ENCODE measurements at places on chromosomes 13 and 19.

DNA sequence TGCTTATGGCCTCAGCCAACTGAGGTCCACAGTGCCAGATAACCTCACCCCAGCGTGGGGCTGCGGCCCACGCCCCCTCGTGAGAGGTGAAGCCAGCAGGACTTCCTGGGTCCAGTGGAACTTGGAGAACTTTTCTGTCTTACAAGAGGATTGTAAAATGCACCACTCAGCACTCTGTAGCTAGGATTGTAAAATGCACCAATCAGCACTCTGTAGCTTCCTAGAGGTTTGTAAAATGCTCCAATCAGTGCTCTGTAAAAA is 109.1 kb downstream of the AKAP11 start:
- no peak for DNase-seq

- no peak for DNase-seq
Measured at GRCh38 chr13:44652962-44653660, 77.0 kb upstream of the TSC22D1 start.

- DNase-seq, result no peak
Measured at GRCh38 chr13:50794226-50794625, 49.3 kb downstream of the DLEU7 start.

- DNase-seq, result no peak
Measured at GRCh38 chr19:1863328-1863637, at the start of gene KLF16. TSS of gene KLF16 (minus strand) at chr19:1863579. CDS start at chr19:1863497, 82 bp downstream.

DNA sequence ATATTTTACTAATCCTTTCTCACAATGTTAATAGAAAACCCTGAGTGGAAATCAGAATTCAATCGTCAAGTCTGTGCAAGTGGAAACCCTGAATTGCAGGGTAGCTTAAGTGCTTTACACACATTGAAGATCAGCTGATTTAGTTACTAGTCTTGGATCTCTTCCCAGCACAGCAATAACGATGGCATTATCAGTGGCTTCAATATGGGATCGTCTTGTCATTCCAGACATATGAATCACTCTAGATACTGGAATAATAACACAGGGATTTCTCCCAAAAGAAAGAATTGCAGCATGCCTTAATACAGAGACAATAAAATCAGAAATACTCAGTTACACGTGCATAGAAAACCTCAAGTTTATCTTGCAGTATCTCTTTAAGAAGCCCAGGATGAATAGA is 12.6 kb upstream of the METTL21C start:
- DNase-seq, result no peak

DNA sequence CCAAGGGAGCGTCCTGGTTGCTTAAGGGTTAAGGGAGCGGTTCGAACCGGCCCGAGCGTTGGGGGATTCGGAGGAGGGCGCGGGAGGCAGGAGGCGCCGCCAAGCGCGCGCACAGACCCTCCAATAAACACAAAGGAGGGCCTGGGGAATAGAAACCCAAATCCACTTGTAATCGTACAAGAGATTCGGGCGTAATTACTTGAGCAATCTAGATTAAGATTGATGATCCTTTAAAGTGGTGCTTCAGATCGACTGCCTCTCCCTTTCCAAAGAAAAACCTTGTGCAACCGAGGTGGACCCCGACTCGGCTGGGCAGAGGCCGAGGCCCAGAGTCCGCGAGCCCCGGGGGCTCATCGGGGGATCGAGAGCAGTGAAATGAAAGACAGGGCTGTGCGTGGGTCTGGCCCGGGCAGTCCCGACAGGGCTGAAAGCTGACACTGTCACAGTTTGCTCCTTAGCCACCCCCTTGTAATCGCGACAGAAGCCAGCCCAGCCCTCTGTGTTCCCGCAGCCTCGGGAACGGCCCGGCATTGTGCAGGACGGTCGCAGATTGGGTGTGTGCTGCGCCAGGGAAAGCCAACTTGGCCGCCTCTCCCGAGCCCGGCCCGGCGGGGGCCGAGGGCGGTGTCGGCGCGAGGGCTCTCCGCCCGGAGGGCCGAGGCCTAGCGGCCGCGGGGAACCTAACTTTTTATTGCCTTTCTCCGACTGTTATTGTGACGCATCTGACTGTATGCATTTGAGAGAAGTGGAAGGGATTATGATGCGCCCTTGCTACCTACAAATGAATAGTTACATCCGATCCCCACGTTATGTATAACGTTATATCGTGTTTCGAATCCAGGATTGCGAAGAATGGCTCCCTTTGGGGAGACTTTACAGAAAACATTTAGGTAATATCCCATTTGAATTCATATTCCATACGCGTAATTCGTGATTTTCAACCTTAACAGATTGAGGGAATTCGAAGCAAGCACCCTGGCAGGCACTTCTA is 5.5 kb downstream of the MAB21L1 start:
- DNase-seq, result no peak

GRCh38 chr19:15173746-15174404 is 26.9 kb downstream of the NOTCH3 start:
- DNase-seq, result no peak

DNA sequence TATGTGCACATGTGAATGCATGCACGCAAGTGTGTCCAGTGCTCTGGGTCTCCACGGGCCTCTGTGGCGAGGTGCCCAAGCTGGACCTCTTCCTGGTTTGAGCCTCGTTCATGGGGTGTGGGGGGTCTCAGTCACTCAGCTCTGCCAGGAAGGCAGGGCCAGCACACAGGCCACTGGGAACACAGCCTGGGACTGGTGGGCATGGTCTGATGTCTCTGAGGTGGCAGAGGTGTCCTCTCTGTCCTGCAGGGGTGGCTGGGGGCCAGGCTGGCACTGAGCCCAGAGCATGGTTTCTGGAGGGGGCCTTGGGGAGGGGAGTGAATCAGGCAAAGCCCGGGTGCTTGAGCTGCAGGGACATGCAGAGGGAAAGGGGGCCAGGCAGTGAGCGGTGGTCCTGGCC is 9.4 kb downstream of the LRP3 start:
- DNase-seq, result no peak

- no peak for DNase-seq
Measured at GRCh38 chr13:46404733-46405100, 17.7 kb upstream of the RUBCNL start.

DNA sequence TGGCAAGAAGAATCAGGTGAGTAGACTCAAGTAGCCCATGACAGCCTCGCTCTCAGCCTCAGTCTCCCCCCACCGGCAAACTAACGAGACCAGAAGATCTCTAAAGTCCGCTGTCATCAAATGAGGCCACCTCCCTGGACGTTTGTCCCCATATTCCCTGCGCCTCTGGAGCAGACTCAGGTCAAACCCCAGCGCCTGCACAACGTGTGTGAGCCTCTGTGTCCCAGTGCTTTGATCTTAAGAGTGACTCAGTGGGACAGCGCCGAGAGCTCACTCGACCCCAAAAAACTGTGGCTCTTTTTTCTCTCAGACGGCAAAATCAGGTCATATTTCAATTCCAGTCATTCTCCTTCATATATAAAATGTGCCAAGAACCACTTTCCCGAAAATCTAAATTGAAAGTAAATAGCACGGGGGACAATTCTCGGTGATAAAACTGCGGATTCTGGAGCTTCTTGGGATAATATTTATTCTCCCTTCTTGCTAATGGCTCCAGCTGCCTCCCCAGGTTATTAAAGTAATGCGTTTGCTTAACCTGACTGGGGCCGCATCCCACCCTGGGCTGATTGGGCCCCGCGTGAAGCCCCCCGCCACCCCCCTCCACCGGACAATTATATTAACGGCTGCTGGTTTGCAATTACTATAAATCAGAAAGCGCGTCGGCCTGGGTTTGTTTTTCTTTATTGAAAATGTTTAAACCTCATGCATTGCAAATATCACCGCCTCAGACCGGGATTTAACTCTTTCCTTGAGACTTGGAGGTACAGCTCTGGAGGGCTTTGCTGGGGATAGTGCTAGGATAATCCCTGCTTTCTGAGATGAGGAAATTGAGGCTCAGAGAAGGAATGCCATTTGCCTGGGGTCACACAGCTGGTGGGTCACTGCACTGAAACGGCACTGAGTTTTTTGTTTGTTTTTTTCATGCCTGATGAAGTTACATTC is 37.5 kb upstream of the ZNRF4 start:
- no peak for DNase-seq

DNA sequence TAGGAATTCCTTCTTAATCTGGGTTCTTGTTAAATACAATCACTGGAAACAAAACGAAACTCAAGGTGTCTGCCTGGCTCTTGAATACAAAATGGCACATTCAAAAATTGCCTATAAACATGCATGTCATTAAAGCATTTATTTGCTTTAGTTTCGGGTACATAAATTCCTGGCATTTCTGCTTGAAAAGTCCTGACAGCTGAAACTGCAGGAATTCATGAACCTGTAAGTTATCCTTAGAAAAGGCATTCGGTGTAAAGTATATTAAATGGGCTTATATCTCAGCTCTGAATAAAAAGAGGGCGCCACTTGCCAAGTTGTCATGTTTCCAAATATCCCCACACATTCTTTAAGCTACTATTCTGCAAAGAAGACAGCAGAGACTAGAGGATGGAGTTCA is 32.9 kb downstream of the RXFP2 start:
- DNase-seq, result no peak

Measured in uterus (tissue), 4 donors.